ENCODE measurements at places on chromosomes 1 and 21.
A peak's percentile ranks its signal among the peaks of the same experiment; 100 is the strongest.

GRCh38 chr1:224873434-224874369 is 55.8 kb upstream of the DNAH14 start:
- DNase-seq = no peak

- no peak for DNase-seq
Observed at GRCh38 chr1:184187097-184187496, 135.6 kb downstream of the TSEN15 start.

- no peak for DNase-seq
Observed at GRCh38 chr21:16537501-16537900, 807.7 kb downstream of the USP25 start.

DNA sequence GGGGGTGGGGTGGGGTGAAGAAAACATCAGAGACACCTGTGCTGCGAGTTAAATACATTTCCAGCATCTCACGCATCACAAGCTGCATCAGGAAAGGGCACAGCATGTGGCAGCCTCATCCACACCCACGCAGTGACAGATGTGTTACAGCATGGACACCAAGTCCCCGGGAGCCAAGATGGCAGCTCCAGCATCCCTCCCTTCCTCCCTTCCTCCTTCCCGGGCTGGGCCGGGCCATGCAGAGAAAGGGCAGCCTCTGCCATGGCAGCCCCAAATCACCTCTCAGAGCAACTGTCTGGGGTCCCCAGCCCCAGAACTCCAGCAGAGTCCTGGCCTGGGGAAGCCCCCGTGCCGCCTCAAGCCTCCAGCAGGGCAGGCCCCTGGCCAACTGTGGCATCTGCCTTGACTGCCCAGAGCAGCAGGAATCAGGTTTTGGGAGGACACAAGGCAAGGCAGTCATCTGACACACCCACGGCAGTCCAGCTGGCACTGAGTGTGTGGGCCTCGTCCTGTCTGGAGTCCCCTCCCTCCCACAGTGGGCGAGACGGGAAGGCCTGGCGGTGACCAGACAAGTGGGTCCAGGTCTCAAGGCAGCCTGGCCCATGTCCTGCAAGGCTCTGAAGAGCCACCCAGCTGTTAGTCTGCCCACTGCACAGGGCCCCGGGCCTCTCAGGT is 6.2 kb downstream of the SMIM1 start:
- DNase-seq = no peak

DNA sequence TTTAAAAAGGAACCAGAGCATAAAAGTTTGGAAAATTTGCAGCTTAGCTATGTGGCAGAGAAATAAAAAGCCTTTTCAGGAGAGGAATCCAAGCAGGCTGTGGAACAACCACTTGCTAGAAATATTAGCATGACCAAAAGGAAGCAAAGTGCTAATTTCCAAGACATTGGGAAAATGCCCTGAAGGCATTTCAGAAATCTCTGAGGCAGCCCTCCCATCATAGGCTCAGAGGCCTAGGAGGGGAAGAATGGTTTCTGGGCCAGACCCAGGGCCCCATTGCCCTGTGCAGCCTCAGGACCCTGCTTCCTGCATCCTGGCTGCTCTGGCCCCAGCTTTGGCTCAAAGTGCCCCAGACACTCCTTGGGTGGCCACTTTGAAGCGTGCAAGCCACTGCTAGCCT is 56.8 kb downstream of the TENT5C start:
- DNase-seq = no peak

DNA sequence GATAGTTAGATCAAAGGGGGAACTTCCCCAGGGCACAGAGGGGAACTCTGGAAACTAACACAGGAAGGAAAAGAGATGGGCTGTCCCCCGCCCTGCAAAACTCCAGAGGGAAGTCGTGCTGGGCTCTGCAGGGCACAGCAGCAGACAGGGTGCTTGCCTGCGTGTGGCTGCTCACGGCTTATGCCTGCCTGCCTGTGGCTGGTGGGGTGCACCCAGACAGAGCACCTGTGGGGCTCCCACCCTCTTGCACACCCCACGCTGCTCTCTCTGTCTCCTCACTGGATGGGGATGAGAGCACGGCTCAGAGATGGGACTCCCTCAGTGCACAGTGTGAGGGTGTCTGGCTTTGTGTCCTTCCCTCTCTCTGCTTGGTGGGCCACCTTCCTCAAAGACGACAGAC is 13.5 kb upstream of the ETV3L start:
- DNase-seq = no peak

GRCh38 chr1:204180133-204180532 is 14.0 kb upstream of the REN start:
- no peak for DNase-seq

DNA sequence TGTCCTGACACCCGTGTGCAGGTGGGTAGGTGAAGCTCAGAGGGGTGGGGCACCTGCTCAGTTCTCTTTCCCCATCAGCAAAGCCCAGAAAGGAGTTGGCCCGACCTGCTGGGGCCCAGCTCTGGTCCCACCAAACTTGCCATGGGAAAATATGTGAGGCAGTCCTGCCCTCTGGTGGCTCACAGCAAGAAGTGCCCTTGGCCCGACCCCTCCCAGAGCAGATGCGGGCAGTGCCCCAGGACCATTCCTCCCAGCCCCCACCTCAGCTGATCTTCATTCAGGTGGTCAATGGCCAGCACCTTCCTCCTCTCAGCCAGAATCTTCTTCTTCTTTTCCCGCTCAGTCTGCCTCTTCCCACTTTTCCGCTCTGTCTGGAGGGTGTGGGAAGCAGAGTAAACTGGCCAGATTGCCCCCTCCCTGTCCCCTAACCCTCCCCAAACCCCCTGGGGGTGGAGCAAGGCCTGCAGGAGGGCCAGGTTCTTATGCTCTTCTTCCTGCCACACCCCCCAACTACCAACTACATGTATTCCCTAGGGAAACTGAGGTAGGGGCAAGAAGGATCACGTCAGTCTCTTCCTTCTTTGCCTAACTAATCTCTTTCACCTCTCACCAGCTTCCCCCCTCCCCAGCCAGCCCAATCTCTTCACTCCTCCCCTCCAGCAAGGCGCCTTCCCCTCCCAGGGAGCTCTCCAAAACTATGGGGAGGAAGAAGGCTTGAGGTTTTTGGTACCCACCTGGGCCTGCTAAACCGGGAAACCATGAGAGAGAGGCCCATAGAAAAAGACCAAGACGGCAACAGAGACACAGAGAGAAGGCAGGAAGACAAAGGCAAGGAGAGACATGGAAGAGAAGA is 15.6 kb downstream of the TNNT2 start:
- no peak for DNase-seq

DNA sequence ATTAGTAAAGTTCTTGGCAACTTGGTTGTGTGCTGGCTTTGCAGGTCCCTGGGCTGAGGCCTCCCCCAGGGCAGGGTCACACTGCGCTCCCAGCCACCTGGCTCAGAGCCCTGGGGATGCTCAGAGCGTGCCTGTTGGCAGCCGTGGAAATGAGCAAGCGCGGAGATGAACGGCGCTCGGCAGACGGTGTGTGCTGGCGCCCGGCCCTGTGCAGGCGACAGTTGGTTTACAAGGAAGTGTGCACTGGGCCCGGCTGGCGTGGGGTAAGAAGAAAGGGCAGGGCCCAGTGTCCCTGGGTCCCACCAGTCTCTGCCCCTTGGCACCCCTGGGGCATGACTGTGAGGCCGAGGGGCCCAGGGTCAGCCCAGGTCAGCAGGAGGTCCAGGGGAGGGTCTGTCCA is 25.7 kb upstream of the PEX10 start:
- no peak for DNase-seq

DNA sequence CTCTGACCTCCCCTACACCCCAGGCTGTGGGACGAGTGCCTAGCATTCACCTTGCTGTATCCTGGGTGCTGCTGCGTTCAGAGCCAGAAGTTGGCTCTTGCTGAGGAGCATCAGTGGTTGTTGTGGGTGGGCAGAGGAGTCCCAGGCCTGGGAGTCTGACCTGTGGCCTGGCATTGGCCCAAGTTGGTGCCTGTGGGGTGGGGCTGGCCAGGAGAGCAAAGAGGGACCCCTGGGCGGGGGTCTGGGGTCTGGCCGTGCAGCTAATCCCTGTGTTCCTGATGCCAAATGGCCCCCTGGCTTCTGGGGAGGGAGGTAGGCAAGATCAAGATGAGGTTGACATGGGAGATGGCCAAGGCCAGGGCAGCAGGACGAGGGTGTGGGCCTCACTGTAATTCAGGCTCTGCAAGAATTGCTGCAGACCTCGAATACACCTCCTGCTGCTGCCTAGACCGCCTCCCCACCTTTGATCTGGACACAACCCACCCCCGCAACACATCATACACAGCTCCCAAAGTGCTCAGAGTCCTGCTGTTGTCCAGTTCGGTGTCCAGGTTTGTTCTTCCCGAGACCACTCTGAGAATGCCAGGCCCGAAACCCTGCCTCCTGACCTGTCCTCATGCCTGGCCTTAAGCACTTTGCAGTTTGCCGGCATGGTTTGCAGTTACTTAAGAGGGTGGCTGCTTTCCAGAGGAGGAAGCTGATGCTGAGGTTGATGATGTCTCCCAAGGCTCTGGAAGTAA is 28.7 kb downstream of the CDK18 start:
- DNase-seq = no peak

GRCh38 chr1:206808615-206809014 is 36.3 kb upstream of the IL10 start:
- no peak for DNase-seq

DNA sequence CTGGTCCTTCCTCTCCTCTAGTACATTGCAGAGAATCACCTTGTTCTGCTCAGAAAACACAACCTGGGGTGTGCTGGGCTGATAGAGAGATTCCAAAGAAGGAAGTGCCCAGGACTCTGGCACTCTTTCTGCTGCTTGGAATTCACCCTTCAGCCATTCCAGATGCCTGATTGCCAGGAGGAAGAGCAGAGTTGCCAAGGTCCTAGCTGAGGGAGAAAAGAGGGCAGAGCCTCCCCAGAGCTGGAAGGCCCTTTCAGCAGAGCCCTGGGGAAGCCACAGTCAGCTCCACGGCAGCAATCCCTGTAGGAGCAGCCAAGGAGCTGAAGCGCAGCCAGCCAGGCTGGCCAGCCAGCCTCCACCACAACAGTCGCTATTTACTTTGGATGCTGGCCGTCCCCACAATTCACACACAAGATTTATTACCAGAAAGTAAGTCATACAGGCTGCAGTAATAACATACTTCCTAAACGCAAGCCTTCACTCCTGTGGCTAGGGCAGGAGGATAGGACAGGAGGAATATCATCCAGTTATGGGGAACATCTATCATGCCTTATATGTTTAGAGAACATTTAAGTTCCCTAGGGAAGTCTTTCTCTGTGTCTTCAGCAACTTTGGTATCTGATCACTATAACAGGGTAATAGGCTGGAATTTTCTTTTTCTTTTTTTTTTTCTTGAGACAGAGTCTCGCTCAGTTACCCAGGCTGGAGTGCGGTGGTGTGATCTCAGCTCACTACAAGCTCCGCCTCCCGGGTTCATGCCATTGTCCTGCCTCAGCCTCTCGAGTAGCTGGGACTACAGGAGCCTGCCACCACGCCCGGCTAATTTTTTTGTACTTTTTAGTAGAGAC is 36.6 kb upstream of the SLC44A3 start:
- DNase-seq = no peak

DNA sequence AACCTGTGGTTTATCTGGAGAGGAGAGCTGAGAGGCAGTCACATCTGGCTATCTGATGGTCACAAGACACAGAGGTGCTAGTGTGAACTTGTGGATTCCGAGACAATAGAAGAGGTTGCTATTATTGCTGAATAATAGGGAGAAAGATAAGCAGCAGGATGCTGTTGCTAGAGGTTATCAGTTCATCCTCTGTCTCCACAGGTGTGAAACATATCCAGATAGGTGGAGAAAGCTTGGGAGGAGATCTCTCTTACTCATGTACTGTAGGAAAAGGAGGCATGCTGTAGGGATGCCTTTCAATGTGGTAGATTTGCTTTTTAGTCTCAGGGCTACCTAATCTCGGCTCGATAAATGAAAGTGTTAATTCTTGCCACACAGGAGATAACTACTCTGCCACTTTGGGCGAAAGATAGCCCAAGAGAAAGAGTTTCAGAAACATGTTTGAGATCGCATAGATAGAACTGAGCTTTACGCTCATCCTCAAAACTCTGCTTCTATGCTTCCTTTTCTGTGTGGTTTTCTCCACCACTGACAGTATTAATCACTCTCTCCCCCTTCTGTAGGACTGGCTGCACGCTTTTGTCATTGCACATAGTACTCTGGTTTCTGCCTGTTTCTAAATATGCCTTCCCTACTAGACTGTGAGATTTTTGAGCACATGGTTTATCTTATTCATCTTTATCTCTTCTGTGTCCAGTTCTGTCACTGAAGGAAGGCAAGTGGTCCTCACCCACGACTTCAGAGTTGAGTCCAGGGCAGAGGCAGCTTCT is 36.7 kb upstream of the PLXNA2 start:
- no peak for DNase-seq

- DNase-seq = no peak
Observed at GRCh38 chr1:41689139-41689538, 204.7 kb upstream of the EDN2 start.

GRCh38 chr1:6423321-6423999 is 1.1 kb upstream of the ESPN start:
- peak; percentile 48 for DNase-seq

DNA sequence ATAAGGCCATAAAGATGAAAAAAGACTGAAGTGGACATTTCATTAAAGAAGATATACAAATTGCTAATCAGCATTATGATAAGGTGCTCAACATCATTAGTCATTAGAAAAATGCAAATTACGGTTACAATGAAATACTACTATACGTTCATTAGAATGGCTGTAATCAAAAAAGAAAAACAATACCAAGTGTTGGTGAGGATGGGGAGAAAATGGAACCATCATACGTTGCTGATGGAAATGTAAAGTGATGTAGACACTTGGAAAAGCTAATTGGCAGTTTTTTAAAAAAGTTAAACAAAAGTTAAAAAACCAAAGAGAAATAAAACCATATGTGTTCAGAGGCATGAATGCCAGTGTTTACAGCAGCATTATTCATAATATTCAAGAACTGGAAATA is 8.6 kb upstream of the SOD1 start:
- no peak for DNase-seq

DNA sequence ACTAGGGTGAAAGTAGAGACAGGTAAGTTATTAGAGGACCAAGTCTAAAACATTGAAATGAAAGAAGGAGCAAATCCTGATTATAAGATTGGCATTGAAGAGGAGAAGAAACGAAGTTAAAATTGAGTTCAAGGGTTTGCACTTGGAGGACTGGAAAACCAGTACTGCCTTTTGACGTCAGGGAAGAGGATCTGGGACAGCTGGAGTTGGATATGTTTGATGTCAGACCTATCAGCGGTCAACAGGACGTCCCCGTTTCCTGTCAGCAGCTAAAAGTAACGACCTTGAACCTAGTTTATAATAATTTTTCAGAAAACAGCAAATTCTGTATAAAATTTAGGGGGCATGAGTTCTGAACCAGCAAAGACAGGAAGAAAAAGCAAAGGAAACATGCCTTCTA is 1.2 kb upstream of the NID1 start:
- DNase-seq = no peak

- DNase-seq = no peak
Observed at GRCh38 chr1:203305809-203306088, 430 bp downstream of the BTG2 start.

Data from stimulated activated CD8-positive, alpha-beta memory T cell treated with anti-CD3 and anti-CD28 coated beads, Interleukin-12 subunit alpha, Interleukin-12 subunit beta, amount 100 ng/mL, for 1 hour (primary cell).